NCI-H1694 treated with DMSO at 0.1 percent for 48 hours (cell line): ENCODE measurements at places on chromosomes 1 and 21.

DNA sequence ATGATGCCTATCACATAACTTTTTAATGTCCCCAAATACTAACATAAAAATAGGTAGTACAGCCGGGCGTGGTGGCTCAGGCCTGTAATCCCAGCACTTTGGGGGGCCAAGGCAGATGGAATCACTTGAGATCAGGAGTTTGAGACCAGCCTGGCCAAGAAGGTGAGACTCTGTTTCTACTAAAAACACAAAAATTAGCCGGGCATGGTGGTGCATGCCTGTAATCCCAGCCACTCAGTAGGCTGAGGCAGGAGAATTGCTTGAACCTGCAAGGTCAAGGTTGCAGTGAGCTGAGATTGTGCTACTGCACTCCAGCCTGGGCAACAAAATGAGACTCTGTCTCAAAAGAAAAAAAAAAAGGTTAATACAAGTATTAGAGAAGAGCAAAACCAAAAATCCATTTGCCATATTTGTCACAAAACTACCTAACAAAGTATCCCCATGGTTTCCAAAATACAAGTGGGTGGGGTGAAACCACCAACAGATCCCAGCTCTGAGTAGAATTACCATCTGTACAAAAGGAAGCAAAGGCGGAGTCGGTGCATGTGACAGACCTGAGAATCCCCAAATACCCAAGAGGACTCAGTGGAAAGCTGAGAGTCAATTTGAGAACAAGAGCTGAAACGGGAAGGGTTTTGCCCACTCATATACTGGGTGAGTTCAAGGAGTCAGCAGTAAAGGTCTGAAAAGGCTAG, 113.2 kb downstream of the TOMM20 start:
- no peak for DNase-seq

DNA sequence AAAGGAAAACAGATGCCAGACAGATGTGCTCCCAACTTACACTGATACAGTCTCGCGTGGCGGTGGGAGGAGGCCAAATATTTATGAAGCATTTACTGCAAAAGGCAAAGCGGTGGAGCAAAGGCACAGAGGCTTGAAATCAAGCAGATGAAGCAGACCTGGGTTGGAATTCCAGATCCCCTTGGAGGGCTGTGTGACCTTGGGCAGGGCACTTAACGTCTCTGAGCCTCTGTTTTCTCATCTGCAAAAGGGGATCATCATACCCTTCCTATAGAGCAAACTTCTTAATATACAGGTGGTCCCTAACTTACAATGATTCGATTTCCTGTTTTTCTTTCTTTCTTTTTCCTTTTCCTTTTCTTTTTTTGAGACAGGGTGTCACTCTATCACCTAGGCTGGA, 54.1 kb downstream of the IGSF21 start:
- no peak for DNase-seq

DNA sequence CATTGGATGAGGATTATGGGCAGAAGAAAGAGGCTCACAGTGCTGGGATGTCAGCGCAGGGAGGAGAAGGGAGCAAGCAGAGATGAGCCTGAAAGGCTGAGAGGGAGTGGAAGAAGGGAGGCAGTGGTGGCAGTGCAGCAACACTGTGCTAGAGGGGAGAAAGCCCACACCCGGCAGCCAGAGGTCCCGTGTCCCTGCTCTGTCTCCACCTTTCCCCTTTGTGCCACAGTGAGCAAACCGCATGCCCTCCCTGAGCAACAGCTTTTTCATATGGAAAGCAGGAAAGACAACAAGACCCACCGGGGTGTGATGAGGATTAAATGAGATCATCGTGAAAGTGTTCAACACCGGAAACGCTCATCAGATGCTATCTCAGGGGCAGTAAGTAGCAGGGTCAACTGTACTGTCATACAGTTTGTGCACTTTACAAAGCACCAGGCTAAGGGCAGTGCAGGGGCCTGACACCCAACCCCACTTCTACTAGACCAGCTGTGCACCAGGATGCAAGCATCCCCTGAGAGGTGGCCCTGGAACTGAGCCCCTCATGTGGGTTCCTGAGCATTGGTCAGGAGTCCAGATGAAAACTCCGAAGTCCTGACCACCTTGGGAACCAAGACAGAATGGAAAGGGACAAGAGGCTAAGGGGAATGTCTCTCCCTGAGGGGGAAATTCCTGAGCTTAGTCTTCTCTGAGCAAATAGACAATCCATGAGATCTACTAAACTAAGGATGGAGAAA, 9.1 kb downstream of the NHLH1 start:
- DNase-seq = no peak

GRCh38 chr1:245879091-245879490, 628.0 kb downstream of the SMYD3 start:
- no peak for DNase-seq

- DNase-seq = no peak
Measured at GRCh38 chr1:36352910-36353878, 29.7 kb upstream of the EVA1B start.

GRCh38 chr1:173852105-173852504, 15.7 kb downstream of the GAS5 start:
- DNase-seq = no peak

GRCh38 chr1:230860617-230861384, 7.5 kb downstream of the C1orf198 start:
- DNase-seq = no peak

- no peak for DNase-seq
Measured at GRCh38 chr21:39097981-39098380, 85.3 kb downstream of the PSMG1 start.

DNA sequence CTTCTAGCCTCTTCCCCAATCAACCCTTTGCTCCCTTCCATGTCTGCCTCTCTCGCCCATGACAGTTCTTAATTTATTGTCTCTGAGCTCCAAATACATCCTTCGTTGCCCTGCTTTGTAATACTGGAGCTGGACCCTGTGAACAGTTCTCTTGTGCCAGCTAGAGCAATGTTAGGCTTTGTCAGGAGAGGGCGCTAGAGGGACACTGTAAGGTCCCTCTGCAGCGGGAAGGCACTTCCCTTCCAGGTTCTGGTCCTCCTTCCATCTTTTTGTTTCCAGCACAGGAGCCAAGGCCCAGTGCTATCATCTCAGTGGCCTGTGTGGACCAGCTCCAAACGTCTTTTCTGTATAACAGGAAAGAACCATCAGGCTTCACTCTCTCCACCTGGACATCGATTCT, 95.9 kb downstream of the PTPRU start:
- peak; percentile 3 for DNase-seq

DNA sequence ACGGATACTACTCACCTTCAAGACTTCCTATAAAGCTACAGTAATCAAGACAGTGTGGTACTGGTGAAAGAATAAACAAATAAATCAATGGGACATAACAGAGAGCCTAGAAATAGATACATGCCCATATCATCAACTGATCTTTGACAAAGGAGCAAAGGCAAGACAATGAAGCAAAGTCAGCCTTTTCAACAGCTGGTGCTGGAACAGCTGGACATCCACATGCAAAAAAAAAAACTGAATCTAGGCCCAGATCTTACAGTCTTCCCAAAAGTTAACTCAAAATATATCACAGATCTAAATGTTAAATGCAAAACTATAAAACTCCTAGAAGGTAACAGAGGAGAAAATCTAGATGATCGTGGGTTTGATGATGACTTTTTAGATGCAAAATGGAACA, 170.3 kb downstream of the MIS18A start:
- DNase-seq = no peak

DNA sequence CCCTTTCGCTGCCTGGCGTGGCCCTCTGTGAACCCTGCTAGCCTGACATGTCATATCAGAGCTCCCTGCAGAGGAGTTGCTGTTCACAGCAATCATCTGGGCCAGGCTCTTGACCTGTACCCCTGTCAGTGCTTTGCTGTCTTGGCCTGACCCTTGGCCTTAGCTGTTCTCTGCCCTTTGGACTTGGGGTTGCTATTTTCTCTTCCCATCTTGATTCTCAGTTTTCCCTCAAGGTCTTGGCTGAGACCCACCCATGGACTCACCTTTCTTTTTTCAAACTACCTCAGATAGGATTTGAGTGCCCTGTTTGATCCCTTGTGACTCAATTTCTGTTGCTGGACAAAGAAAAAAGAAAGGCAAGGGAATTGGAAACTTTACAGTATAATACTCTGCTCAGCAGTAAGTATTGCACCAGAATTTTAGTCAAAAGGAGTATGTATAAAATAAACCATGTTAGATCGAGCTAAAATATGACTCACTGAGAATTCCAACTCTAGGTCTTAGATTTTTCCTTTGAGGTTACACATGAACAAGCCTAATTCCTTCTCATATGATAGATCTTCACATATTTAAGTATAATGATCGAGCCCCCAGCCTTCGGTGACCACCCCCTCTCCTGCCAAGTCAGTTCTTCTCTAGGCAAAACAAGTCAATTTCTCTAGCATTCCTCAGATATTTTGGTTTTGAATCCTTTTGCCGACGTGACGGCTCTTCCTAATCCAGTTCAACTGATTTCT, 110.5 kb downstream of the NGF start:
- DNase-seq = no peak

GRCh38 chr1:107198561-107198960, 57.7 kb downstream of the NTNG1 start:
- DNase-seq = no peak

DNA sequence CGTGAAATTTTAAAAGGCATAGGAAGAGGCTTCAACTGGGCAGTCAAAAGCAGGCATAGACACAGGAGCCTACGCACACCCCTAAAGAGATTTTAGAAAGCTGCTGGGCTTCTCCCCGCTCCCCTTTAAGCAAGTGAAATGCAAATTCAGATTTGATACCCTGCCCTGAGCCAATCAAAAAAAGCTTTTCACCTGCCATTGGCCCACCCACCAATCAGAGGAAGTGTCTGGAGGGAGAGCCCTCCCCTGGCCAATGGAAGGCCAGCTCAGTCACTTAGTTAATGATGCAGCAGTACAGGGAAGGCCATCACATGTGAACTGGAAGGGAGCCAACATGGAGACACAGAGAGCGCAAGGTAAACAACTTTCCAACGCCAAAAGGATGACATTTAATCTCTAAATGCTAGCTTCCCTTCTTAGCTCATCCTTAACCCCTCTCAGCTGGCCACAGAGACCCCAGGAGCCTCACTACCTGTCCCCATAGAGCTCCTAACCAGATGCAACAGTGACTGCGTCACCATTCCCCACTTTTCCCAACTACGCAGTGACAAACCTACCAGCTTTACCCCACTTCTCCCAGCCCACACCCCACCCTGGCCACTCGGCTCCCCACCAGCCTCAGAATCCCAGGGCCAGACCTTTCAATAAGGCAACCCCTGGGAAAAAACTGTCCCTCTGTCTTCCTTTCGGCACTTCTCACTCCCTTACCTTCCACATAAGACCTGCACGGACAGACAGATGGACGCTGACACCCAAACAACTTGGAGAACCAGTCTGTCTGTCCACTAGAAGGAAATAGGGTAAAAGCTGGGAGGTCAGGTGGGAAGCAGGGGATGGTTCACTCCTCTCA, 71.0 kb downstream of the CD46 start:
- DNase-seq = no peak

- DNase-seq = no peak
Measured at GRCh38 chr1:36835696-36836095, 198.6 kb downstream of the GRIK3 start.

DNA sequence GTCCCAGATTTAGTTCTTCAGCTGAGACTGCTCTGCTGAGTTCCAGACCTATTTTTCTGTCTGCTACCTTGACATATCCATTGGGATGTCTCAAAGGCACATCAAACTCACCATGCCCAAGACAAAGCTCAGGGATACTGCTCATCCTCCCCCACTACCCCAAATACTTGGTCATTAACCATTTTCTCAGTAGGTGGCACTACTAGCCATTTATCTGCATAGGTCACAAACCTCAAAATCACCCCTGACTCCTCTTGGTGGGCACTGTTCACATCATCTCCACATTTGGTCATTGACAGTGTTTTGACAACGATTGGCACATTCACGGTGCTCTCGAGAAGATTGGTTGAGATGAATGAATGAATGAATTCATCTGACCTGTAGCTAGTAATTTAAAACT, 32.1 kb downstream of the CACNA1S start:
- no peak for DNase-seq

GRCh38 chr1:94056171-94056570, 64.8 kb downstream of the ABCA4 start:
- DNase-seq = no peak

DNA sequence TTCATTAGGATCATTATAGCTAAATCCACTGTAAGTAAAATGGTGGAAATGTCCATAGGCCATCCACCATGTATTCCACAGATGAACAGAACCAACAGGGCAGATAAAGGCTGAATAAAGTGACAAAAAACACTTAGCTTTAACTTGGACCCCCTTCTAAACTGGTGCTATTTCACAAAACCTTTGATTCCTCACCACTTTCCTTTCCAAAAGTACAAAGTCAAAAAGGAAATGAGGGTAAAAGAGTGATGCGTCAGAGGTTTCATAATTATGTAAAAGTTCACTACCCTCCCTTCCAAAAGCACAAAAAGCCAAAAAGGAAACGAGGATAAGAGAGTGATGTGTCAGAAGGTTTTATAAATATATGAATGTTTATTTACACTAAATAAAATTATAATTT, 172.2 kb downstream of the TBX15 start:
- no peak for DNase-seq

DNA sequence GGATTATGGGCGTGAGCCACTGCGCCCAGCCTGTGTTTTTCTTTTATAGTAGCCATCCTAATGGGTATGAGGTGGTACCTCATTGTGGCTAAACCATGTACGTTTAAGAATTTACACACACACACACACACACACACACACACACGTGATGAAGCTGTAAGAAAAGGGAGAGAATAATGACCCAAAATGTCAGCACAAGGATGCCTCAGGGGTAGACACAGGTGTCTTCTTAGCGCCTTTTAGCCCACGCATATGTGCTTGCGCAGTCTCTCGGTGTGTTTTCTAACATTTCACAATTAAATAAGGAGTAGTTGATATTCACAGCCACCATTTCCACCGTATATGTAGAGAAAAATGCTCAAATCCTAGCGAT, 782 bp upstream of the PFKL start:
- no peak for DNase-seq

DNA sequence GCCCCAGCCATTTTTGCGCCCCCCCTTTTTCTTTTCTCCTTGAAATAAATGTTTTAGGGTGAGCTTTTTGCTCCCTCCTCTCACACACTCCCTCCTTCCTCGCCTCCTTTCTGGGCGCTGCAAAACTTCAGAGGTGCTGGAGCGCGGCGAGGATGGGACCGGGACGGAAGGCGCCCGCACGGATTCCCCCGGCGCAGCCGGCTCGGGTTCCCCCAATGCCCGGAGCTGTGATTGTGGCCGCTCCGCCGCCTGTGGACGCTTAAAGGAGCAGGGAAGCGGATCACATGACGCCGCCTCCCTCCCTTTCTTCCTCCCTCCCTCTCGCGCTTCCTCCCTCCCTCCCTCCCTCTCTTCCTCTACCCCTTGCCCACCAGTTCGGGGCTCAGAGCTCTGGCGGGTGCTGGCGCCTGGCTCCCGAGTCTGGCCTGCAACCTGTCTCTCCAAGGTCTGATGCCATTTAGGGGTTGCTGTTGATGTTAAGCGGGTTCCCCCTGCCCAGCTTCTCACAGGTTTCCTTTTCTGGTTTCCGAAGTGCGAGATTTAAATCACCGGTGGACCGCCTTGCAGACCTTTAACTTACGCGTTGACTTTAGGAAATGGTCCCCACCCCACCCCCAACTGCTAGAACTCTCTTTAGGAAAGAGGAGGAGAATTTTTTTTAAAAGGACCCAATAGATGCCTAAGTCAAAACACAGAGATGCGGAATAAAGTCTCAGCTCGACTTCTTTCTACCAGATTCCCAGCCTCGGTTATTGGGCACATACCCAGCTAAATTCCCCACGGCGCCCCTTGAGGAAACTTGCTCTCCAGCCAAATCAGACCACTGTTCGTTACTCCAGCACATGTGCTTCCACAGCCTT, at the start of gene WLS:
WLS (minus strand) TSS at position 235 of the 860 bp plus-strand sequence; CDS start at position 11, 224 bp downstream.
- DNase-seq = peak; percentile 26

- DNase-seq = peak; percentile 30
Measured at GRCh38 chr1:53122201-53122885, 20.1 kb downstream of the SLC1A7 start.

- DNase-seq = no peak
Measured at GRCh38 chr1:38512024-38512767, 347.4 kb downstream of the RRAGC start.
